ENCODE measurements at places on chromosomes 1 and 21. TPM values are rescaled to one million over a fixed set of nuclear protein-coding genes. Genes with fewer than 3 reads are reported as not detected.
A peak's percentile ranks its signal among the peaks of the same experiment; 100 is the strongest.

WNT3A gene
- not detected for total RNA-seq

ANGPTL7 gene
- not detected for total RNA-seq

FCGR2B gene
- 35.2 TPM for total RNA-seq

GBP6 gene
- total RNA-seq = 0.19 TPM

SH3BGR gene
- 2.6 TPM for total RNA-seq

LCA5L gene
- 0.40 TPM for total RNA-seq

LENEP gene
- not detected for total RNA-seq

DNA sequence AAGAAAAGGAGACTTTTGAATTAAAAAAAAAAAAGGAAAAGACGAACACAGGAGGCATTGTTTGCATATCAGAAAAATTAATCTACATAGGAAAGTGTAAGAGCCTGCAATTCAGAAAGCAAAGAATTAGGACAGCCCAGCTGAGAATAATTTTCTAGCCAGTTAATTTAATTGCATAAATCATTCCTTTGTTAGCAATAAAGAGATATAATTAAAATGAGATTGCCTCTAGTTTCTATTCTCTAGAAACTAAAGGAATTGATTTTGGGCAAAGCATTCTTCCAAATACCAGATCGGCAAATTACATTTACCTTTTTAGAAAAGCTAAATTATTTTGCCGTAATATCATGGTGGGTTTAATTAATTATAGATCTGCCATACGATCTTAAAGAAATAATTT is 46.0 kb downstream of the NUF2 start:
- no peaks in the 10 kb centered on the region for H3K27me3 ChIP-seq
- no peak for DNase-seq
- no peaks in the 10 kb centered on the region for H3K4me1 ChIP-seq
- H3K27ac ChIP-seq = no peak overlapping the region
- no peaks in the 10 kb centered on the region for H3K36me3 ChIP-seq

- H3K4me1 ChIP-seq = no peaks in the 10 kb centered on the region
- DNase-seq = no peak
- H3K4me3 ChIP-seq = no peak overlapping the region
- no peak overlapping the region for H3K27ac ChIP-seq
- H3K27me3 ChIP-seq = no peaks in the 10 kb centered on the region
Observed at GRCh38 chr1:205576011-205576410, 55.8 kb downstream of the ELK4 start.

DNA sequence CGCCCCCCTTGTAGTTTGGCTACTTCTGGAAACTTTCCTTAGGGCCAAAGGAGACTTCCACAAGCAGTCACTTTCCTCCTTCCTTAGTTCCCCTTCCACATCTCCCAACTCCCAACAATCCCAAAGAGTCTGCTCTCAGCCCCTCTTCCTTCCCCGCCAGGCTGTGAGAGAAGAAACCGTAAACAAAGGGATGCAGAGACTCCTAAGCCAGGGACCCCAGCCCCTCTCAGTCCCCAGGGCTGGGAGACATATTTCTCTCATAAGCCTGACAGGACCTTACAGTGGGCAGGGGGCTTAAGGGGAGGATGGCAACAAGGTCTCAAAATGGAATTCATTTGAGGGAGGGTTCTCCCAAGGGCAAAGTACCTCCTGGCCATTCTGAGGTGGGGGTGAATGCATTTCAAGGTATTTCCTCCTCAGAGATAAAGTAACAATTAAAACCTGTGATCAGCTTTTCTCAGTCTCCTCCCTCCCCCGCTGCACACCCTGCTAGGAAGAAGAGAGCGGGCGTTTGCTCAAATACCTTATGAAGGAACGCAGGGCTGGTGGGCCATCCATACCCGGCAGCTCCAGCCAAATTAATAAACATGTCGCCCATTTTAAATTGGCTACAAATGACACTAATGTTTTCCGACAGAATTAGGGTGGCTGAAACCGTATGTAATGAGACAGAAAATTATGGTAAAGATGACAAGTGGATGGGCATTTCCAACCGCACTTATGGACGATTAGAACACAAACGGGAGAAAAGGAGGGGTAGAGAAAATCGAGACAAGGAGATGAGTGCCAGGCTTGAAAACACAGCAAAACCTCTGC is 4.0 kb downstream of the BARHL2 start:
- H3K27ac ChIP-seq = no peak overlapping the region
- H3K27me3 ChIP-seq = peaks cover 97% of the 10 kb centered on the region
- no peak for DNase-seq
- peaks cover 2% of the 10 kb centered on the region for H3K4me1 ChIP-seq

DNA sequence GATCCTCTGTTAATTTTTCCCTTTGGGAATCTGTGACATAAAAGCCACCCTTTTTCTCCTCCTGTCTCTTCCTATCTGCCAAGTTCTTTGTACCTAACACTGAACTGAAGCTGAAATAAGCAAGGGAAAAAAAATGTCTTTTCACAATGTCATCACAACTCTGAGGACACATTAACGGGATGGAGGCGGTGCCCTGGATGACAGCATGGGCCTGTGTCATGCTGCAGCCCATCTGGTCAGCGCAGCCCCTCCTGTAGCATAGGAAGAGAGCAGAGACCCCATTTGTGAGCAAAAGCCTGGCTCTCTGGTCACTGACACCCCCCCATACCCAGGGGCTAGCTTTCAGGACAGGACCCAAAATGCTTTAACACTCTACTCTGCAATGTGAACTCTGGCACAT is 22.5 kb downstream of the SYT2 start:
- H3K4me3 ChIP-seq = no peak overlapping the region
- DNase-seq = peak; percentile 31
- H3K36me3 ChIP-seq = no peaks in the 10 kb centered on the region
- H3K27ac ChIP-seq = no peak overlapping the region
- peaks cover 8% of the 10 kb centered on the region for H3K27me3 ChIP-seq
- H3K4me1 ChIP-seq = no peaks in the 10 kb centered on the region

GRCh38 chr1:193613041-193613440 is 426.6 kb upstream of the B3GALT2 start:
- no peaks in the 10 kb centered on the region for H3K27me3 ChIP-seq
- H3K4me3 ChIP-seq = no peak overlapping the region
- H3K36me3 ChIP-seq = no peaks in the 10 kb centered on the region

- peaks cover 21% of the 10 kb centered on the region for H3K36me3 ChIP-seq
- no peak for DNase-seq
- peak overlapping the region; percentile 16 for H3K27ac ChIP-seq
- H3K4me3 ChIP-seq = no peak overlapping the region
- H3K27me3 ChIP-seq = peaks cover 6% of the 10 kb centered on the region
Observed at GRCh38 chr1:38028671-38029070, 16.1 kb downstream of the UTP11 start.

DNA sequence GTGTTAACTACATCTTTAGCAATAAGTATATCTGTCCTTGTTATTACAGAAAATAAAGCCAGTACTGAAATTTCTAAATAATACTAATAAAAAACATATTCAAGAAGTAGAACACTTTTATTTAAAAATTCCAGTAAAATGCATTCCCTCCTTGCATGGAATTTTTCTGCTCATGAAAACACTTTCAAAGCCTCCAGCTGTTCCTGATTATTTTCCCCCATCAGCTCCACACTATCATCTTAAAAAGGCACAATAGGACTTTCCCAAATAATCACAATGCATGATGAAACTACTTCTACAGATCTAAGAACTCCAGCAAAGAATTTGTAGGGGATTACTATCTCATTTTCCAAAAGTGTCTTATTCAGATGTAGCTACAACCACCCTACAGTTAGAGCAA is 162.6 kb upstream of the USP25 start:
- DNase-seq = no peak
- no peak overlapping the region for H3K4me3 ChIP-seq
- H3K27ac ChIP-seq = no peak overlapping the region

DNA sequence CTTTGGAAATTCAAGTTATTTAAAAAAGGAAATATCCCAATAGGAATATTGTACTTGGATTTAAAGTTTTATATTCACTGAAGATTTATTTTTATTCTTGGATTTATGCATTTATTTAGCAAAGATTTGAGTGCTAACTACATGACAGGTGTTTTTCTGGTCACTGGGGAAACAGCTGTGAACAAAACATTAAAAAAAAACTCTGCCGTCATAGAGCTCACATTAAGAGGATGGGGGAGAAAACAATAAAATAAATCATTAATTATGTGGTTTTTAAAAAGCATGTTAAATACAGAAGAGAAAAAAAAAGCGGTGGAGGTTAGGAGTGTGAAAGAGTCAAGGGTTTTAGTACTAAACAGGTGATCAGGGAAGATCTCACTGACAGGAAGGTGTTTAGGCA is 149.9 kb downstream of the GALNT2 start:
- no peaks in the 10 kb centered on the region for H3K36me3 ChIP-seq
- H3K27me3 ChIP-seq = no peaks in the 10 kb centered on the region

- H3K4me1 ChIP-seq = no peaks in the 10 kb centered on the region
- no peak overlapping the region for H3K4me3 ChIP-seq
- peaks cover 22% of the 10 kb centered on the region for H3K36me3 ChIP-seq
- no peaks in the 10 kb centered on the region for H3K27me3 ChIP-seq
- H3K27ac ChIP-seq = no peak overlapping the region
Observed at GRCh38 chr1:223001653-223002634, 141.1 kb downstream of the TLR5 start.

DNA sequence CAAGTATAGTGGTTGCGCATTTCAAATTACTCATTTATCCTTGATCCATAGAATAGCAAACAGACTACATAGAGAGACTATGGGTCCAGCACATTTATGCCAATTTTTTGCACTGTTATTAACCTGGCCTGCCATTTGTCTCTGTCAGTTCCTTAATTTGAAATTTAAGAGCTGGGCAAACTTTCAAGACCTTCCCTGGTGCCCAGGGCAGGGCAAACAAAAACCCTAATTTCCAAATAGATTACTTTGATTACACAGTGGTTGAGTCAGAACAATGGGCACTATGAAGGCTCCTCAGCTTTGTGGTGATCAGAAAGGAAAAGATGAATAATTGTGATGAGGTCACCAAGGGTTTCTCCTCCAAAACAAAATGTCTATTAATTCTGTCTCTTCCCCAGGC is 80.6 kb downstream of the TNFSF18 start:
- no peak for DNase-seq
- H3K27me3 ChIP-seq = no peaks in the 10 kb centered on the region
- H3K4me1 ChIP-seq = no peaks in the 10 kb centered on the region
- H3K36me3 ChIP-seq = no peaks in the 10 kb centered on the region

DNA sequence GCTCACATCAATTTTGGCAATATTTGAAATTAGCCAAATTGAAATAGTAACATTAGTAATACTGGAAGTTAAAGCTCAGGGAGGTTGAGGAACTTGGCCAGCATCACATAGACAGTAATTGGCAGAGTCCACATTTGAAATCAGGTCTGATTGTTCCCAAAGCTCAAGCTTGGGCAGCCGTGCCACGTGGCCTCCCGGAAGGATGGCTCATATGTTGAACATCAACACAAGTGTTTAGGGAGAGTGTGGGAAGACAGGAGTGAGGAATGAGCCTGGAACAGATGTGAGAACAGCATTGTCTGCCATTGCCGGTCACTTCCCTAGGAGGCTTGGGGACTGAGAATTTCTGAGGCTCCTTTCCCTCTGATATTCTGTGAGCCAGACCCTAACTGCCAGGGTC is 40.2 kb upstream of the RBM15 start:
- H3K4me3 ChIP-seq = no peak overlapping the region
- no peaks in the 10 kb centered on the region for H3K36me3 ChIP-seq
- H3K4me1 ChIP-seq = peaks cover 6% of the 10 kb centered on the region
- no peaks in the 10 kb centered on the region for H3K27me3 ChIP-seq
- DNase-seq = no peak

GRCh38 chr1:8092657-8093056 is 66.5 kb upstream of the ERRFI1 start:
- H3K4me3 ChIP-seq = no peak overlapping the region
- H3K36me3 ChIP-seq = no peaks in the 10 kb centered on the region
- H3K4me1 ChIP-seq = peaks cover 14% of the 10 kb centered on the region
- no peak overlapping the region for H3K27ac ChIP-seq
- no peak for DNase-seq
- no peaks in the 10 kb centered on the region for H3K27me3 ChIP-seq

DNA sequence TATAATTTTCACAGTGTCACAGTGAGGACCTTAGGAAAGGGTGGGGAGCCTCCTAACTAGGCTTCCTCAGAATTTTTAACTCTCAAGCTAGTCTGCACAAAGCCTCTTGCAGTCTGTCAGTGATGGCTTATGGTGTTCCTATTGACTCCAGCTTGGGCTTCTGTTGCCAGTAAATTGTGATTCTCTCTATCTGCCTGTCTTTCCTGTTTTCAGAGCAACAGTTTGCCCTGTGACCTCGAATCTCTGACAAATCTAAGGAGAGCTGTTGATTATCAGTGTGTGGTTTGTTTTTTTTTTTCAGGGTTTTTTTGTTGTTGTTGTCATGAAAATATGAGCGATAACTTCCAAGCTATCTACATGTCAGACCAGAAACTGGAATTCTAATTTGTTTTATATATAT is 423.2 kb upstream of the B3GALT2 start:
- peak overlapping the region; percentile 31 for H3K27ac ChIP-seq
- H3K4me1 ChIP-seq = no peaks in the 10 kb centered on the region
- H3K36me3 ChIP-seq = no peaks in the 10 kb centered on the region
- H3K4me3 ChIP-seq = no peak overlapping the region
- DNase-seq = no peak
- H3K27me3 ChIP-seq = no peaks in the 10 kb centered on the region

- DNase-seq = no peak
- no peaks in the 10 kb centered on the region for H3K27me3 ChIP-seq
- no peak overlapping the region for H3K27ac ChIP-seq
- no peaks in the 10 kb centered on the region for H3K36me3 ChIP-seq
Observed at GRCh38 chr1:169186106-169186505, 79.6 kb downstream of the ATP1B1 start.

GRCh38 chr1:197924516-197925123 is 7.4 kb downstream of the LHX9 start:
- peaks cover 24% of the 10 kb centered on the region for H3K4me1 ChIP-seq
- H3K27ac ChIP-seq = no peak overlapping the region
- no peaks in the 10 kb centered on the region for H3K36me3 ChIP-seq
- H3K4me3 ChIP-seq = no peak overlapping the region

DNA sequence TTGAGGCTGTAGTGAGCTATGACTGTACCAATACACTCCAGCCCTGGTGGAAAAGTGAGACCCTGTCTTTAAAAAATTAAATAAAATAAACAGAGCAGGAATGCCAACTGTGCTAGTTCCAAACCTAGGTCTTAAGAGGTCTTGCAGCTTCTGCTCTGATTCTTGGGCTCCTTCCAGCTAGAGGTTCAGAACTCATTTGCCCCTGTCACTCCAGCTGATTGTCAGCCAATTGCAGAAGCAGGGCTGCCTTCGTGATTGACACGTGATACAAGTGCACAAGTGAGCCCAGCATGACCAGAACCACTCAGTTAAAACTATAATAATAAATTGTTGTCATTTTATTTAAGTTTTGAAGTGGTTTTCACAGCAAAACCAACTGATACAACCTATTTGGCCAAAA is 298.4 kb downstream of the USP25 start:
- H3K4me3 ChIP-seq = no peak overlapping the region
- no peaks in the 10 kb centered on the region for H3K4me1 ChIP-seq
- no peak overlapping the region for H3K27ac ChIP-seq
- no peaks in the 10 kb centered on the region for H3K27me3 ChIP-seq
- DNase-seq = no peak

GRCh38 chr1:182595641-182596240 is 6.7 kb upstream of the RNASEL start:
- no peak overlapping the region for H3K27ac ChIP-seq
- DNase-seq = no peak
- no peak overlapping the region for H3K4me3 ChIP-seq
- no peaks in the 10 kb centered on the region for H3K27me3 ChIP-seq
- H3K4me1 ChIP-seq = peaks cover 8% of the 10 kb centered on the region
- no peaks in the 10 kb centered on the region for H3K36me3 ChIP-seq

All from spleen (tissue), 13 donors.